ENCODE measurements at places on chromosomes 12 and 14. TPM values are rescaled to one million over a fixed set of nuclear protein-coding genes. Genes with fewer than 3 reads are reported as not detected.

The KRT82 gene
- total RNA-seq: not detected

The LGALS3 gene
- 38.9 TPM for total RNA-seq

The OSGEP gene
- total RNA-seq: 48.0 TPM

The RHOJ gene
- total RNA-seq: not detected
